ENCODE measurements at places on chromosomes 6 and 20. TPM values are rescaled to one million over a fixed set of nuclear protein-coding genes. Genes with fewer than 3 reads are reported as not detected.

PTP4A1 gene
- 24.1 TPM for total RNA-seq

CLDN20 gene
- not detected for total RNA-seq

POPDC3 gene
- 36.4 TPM for total RNA-seq

STK38 gene
- total RNA-seq, result 19.6 TPM

C6orf58 gene
- total RNA-seq, result not detected

IRF4 gene
- not detected for total RNA-seq

PI16 gene
- not detected for total RNA-seq
